ENCODE measurements at places on chromosomes 7 and 10.
A peak's percentile ranks its signal among the peaks of the same experiment; 100 is the strongest.

GRCh38 chr7:105163718-105164117, 149.7 kb downstream of the KMT2E start:
- no peak for DNase-seq

DNA sequence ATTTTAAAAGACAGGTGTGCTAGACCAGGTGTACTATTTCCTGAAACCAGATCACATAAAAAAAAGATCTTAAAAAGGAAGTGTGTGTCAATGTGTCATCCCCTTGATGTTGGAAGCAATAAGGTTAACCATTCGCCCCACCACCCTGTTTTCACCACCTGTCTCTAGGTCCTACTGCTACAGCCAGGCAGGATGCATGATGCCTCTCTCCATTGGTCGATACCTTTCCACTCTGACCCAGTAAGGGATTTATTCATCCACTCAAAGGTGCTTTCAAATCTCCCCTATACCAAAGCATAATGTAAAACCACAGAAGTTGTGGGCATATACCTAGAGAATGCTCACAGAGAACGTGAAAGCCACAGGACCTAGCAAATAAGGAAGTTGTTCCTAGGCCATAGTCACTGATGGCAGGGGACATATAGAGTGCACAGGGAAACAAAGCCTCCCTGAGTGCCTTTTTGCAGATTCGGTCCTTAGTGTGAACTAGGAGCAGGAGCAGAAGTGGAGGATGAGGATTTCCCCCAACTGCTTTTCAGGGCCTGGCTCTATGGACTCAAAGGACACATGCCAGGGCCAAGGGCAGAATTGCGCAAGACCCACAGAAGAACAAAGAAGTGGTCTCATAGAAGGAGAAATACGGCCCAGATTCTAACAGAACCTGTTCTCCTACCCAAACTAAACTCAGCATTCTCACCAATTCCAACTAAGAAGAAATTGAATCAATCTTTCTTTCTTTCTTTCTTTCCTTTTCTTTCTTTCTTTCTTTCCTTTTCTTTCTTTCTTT, 631.5 kb upstream of the NRP1 start:
- no peak for DNase-seq

GRCh38 chr10:47264797-47265281, 35.2 kb upstream of the GDF10 start:
- DNase-seq: peak; percentile 73

DNA sequence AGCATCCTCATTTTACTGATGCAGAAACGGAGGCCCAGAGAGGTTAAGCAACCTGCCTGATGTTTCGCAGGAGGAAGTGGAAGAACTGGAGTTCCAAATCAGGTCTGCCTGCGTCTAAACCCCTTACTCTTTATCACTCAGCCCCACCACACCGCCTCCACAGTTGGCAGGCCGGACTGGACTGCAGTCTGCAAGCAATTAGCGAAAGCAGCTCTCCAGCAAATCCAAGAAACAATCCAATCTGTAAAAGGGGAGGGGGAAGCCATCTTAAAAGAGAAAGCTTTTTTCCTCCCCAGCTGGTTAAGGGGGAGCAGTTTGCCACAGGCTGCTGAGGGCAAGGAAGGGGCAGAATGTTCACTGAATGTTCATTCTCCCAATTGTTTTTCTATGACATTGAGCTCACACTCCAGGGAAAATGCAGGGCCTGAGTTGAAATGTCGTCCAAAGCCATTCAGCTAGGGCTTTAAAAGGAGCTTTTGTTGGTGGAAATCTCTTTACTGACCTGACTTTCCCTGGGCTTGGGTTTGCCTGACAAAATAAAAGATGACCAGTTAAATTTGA, 350.1 kb downstream of the RNLS start:
- DNase-seq: no peak

GRCh38 chr7:698515-699475, 27.7 kb upstream of the DNAAF5 start:
- no peak for DNase-seq

DNA sequence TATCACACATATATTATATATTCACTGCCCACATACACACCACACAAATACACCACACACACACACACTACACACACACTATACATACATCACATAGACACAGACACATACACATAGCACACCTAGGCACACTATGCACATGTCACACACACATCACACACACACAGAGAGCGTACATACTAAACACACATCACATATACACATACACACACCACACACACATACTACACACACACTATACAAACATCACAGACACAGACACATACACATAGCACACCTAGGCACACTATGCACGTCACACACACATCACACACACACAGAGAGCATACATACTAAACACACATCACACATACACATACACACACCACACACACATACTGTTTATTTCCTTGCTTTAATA, 165.5 kb downstream of the KCNMA1 start:
- no peak for DNase-seq

- DNase-seq: no peak
These were observed 60.5 kb upstream of the ZNRF2 start for GRCh38 chr7:30223896-30224295.

DNA sequence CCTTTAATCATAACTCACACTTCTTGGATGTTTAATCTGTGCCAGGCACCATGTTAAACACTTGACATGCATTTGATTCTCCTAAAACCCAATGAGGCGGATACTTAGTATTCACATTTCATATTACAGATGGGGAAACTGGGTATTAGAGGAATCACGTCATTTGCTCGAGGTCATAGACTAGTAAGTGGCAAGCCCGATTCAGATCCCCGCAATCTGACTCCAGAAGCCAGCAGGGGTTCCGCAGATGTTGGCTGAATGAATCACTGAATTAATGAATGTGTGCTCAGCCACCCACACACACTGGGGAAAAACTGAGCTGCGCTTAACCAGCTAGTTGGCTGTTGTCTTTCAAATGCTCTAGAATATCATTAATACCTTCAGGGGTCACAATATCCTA, 22.5 kb upstream of the ENO4 start:
- no peak for DNase-seq

DNA sequence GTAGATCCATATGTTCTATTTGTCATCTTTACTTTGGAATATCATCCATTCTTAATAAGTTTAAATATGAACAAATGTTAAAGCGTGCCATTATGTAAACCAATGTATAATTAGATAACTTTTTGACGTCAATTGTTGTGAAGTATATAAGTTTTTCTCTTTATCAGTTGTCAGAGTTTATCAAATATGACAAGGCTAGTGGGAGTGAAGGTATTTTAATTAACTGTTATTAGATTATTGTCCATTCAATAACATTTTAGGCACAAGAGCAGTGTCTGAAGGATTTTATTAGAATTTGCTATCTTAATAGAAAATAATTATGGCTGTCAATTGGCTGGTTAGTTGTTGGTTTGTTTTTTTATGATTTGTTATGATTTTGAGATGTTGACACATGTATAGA, 280.6 kb downstream of the CDK14 start:
- DNase-seq: no peak

- DNase-seq: no peak
These were observed 8.2 kb upstream of the ZC3HAV1 start for GRCh38 chr7:139117599-139118233.

GRCh38 chr10:29271877-29272276, 17.0 kb upstream of the LYZL1 start:
- no peak for DNase-seq

DNA sequence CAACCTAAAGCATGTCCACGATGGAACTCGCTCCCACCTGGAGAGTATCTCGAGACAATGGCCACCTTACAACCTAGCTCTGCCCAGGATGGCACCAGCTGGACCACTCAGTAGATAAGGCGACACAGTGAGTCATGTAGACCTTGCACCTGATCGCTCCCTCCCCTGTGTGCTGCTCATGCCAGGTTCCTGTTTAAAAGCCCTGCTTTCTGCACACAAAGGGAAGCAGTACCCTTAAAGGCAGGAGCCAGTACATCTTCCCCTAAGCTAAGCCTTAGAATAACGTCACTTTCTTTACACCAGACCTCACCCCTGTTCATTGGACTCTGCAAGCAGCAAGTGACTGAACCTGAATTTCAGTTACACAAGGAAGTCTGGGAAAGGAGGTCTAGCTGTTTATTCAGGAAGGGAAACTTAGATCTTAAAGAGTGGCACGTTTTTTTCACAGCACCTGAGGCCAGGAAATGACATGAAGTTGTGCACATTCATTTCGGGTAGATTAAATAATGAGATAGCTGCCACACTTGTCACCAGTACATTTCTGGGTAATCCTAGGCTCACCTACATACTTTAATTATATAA, 117.9 kb downstream of the MTPAP start:
- DNase-seq: no peak

DNA sequence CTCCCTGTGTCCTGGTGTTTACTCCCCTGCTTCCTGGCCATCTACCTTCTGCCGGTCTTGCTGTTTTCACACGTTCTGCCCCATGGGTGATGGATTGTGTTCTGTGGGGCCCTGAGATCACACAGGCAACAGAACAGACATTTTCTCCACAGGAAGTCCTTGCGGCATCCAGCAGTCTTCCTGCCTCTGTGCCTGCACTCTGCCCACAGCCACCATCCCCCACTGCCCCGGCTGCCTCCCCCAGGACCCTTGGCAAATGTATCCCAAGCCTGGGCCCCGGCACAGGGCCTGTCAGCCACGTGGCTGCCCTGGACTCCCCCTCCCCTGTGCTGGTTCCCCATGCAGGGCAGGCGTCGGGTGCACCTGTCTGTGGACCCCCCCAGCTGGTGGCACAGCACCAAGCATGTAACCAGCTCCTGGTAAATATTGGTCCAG, 184.2 kb downstream of the WDR37 start:
- DNase-seq: no peak

GRCh38 chr7:48452218-48452617, 281.0 kb downstream of the ABCA13 start:
- DNase-seq: no peak

GRCh38 chr7:22064816-22065215, 119.1 kb upstream of the CDCA7L start:
- DNase-seq: no peak

DNA sequence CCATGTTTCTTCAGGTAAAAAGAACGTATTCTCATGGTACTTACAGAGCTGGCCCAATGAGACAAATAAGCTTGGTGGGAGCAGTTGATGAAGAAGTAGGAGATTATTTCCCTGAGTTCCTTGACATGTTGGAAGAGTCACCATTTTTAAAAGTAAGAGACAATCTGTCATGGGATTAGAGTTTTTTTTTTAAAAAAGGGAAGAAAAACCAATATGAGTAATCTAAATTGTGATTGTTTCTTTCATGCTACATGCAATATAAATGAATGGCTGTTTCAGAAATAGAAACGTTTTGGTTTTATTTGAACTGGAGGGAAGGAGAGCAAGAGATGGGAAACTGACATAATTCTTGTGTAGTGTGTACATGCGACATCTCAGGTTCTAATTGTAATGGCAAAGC, 32.8 kb downstream of the TMEM60 start:
- DNase-seq: no peak

DNA sequence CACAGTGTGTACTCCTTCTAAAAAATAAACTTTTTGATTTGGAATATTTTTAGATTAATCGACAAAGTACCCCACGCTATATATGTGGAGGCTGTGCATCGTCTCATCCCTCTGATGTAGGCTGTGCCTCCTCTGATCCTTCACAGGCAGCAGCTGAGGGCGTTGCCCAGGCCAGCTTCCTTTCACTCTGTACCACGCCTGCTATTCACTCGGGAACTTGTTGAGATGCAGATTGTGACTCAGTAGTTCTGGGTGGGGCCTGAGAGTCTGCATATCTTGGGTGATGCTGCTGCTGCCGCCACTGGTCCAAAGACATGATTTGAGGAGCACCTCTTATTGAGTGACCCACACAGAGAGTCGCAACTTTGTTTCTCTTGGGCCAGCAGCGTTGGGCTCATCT, 7.9 kb upstream of the C10orf120 start:
- DNase-seq: no peak

DNA sequence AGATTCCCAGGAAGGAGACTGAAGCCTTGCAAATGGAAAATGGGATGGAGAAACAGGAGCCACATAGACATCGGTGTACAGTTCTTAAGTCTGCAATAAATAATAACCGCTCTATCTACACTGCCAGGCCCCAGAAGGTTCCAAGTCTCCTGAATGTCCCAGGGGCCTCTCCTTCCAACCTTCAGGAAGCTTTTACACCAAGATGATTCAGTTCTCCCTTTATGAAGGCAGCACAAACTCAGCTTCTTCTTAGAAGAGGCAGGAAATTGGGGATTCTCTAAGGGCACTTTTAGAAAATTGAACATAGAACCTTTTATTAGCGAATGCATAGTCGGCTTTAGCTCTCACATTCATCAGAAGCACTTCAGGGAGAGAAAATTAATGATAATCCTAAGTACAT, 130.8 kb upstream of the LYZL1 start:
- no peak for DNase-seq

GRCh38 chr7:151726652-151727578, 150.0 kb downstream of the PRKAG2 start:
- no peak for DNase-seq

GRCh38 chr7:2009541-2010001, 223.2 kb downstream of the MAD1L1 start:
- no peak for DNase-seq

DNA sequence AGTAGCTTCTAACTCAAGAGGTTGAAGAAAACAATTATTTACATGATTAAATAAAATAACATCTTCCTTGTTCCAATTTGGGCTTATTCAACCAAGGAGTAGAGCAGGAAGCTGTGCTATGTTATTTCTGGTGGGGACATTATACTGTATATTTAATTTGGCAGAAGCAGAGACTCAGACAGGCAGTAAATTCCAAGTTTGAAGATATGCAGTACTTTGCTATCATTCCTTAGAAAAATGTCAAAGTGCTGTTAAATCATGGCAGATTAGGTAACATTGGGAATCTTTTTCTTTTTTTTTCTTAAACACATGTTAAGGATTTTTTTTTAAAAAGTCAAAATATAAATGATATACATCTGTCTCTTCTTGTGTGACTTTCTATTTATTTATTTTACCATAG, 190.1 kb downstream of the SUGCT start:
- no peak for DNase-seq

DNA sequence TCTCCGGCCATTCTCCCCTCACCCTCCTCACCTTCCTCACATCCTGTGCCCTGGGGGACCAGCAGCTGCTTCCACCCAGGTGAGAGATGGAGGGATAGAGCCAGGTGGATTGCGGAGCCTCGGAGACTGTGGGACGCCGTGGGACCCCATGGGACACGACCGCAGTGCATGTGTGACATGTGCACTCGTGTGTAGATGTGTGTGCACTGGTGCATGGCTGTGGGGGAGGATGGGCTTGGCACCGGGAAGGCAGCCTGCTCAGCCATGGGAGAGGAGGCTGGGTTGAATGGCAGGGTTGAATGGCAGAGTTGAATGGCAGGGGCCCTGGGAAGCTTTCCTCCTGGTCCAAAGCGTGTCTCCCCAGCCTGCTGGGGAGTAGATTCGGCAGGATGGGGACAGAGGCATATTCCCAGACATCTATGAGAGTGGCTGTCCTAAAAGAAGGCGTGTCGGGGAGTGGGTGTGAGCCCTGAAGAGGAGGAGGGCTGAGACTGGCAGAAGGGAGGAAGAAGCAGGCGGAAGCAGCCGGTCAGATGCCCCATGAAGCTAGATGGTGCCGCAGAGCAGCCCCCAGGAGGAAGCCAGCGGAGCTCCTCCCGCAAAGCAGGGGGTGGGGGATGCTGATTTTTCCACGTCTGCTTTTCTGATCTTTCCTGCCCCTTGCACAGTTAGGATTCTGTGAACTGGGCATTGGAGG, 815 bp downstream of the GIMAP8 start:
- peak; percentile 61 for DNase-seq
